ENCODE measurements at places on chromosomes 1 and 21.
A peak's percentile ranks its signal among the peaks of the same experiment; 100 is the strongest.

GRCh38 chr1:54273795-54274163, 73.8 kb downstream of the MRPL37 start:
- no peak for DNase-seq

- no peak for DNase-seq
Measured at GRCh38 chr1:176801514-176802020, 338.6 kb downstream of the PAPPA2 start.

GRCh38 chr1:115838431-115839028, 2.4 kb downstream of the NHLH2 start:
- no peak for DNase-seq

DNA sequence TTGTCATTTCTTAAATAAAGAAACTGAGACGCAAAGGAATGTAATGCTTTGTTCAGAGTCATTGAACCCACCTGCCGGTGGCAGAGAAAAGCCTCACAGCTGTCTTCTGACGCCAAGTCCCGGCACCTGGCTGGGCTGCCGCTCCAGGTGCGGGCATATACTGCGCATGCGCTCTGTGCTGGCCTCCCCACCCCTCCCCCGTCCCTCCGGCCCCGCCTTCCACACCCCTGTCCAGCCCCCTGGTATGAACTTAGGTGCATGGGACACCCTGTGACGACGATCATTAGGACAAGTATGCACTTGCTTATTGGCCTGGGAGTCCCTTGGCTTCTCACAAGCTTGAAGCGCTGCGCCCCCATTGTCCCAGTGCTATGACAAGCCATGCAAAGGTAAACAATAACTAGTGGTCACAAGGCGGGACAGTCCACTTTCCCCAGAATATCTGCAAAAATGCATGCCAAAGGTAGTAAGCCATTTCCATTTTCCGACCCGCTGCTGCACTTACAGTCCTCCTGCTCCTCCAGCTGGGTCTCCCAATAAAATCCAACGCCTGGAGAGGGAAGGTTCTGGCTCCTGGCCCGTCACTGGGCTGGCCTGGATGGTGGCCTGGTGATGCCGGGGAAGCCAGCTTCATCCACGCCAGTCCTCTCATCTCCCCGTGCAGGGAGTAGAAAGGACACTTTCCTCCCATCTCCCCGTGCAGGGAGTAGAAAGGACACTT, 100.4 kb downstream of the PSMG1 start:
- no peak for DNase-seq

DNA sequence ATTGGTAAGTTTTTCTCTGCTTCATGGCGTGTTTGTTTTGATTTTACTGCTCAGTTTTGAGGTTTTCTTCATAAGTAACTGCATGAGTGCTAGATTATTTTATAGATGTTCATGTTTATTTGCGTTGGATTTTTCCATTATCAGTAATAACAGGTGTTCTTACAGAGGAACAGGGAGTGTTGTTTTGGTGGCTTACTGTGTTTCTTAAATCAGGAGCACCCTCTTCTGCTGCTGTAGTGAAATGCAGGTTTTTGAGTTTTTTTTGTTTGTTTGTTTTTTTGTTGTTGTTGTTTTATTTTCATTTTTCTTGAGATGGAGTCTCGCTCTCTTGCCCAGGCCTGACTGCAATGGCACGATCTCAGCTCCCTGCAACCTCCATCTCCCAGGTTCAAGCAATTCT, 32.6 kb downstream of the CTBS start:
- DNase-seq = no peak

DNA sequence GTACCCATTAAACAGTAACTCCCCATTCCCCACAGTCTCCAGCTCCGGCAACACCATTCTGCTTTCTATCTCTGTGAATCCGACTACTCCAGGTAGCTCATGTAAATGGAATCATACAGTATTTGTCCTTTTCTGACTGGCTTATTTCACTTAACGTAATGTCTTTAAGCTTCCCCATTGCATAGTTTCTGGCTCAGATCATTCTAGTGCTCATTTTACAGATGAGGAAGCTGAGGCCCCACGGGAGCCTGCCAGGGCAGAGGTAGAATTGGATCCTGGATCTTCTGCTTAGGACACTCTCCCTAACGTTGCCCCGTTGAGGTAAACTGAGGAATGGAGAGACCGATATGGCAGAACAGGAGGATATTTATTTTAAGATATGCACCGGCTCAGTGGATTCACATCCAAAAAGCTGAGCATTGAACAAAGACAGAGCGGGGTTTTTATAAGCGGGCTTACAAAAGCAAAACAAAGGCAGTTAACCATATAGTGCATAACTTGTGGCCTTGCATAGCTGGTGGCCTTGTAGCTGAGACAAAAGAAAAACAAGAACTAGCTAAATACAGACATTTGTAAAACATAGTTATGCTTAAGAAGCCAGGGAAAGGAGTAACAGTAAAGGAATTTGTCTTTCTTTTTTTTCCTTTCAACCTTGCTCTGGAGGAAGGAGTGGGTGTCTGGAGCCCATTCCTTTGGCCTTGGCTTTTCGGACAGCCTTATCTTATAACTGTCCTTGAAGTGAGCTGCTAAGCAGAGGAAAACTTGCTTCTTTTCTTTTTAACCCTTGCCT, 15.3 kb upstream of the KLHDC8A start:
- no peak for DNase-seq

GRCh38 chr21:44801468-44802395, at the start of gene UBE2G2:
UBE2G2 (minus strand) TSS chr21:44801820; CDS start chr21:44801748, 72 bp downstream.
- DNase-seq = peak; percentile 61

DNA sequence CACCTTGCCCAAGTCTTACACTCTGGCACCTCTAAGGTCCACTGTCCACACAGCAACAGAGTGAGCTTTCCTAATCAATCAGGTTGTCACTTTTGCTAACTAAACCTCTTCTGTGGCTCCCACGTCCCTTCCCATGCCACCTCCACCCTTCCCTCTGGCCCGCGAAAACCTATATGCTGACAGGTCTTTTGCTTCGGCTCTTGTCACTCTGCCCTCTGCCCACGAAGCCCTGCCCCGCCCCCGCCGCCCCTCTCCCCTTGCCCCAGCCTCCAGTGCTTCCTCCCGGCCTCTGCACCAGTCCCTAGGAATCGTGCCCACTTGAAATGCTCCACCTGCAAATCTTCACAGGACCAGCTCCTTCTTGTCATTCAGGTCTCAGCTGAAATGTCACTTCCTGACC, 8.1 kb downstream of the TP53BP2 start:
- no peak for DNase-seq

GRCh38 chr1:72917920-72918319, 635.6 kb upstream of the NEGR1 start:
- DNase-seq = no peak

DNA sequence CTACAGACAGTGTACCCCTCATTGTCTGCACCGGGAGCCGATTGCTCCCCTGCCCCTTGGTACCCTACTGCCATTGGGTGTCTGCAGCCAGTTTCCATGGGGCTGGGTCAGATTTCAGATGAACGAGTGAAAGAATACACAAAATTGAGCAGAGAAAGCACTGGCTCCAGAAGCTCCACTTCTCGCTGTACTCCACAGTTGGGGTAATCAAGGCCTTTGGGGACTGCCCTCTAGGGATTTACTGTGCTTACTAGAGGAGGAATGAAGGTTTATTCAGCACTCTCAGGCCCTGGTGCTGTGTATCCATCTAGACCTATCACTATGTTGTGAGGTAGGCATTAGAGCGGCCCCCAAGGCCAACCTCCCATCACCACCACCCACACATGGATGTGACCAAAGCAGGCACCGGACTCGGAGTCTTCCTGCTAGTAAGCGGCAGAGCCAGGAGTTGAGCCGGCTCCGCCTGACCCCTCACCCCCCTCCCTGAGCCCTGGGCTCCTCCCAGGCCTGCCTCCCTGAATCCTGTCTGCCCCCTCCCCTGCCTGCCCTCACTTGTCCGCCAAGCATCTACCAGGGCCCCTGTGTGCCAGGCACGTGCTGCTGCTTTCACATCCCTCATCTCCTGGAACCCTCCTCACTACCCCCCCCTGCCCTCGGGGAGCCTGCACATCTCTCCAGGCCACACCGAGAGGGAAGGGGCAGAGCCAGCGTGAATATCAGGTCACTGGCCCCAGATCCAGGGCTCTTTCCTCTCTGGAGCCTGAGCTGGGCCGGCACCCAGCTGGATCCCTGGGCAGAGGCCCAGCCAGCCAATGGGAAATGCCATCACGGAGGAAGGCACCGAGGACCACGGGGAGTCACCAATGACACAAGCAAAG, 23.3 kb downstream of the KCNN3 start:
- DNase-seq = no peak

GRCh38 chr1:165907256-165907857, 79.9 kb downstream of the UCK2 start:
- DNase-seq = no peak

DNA sequence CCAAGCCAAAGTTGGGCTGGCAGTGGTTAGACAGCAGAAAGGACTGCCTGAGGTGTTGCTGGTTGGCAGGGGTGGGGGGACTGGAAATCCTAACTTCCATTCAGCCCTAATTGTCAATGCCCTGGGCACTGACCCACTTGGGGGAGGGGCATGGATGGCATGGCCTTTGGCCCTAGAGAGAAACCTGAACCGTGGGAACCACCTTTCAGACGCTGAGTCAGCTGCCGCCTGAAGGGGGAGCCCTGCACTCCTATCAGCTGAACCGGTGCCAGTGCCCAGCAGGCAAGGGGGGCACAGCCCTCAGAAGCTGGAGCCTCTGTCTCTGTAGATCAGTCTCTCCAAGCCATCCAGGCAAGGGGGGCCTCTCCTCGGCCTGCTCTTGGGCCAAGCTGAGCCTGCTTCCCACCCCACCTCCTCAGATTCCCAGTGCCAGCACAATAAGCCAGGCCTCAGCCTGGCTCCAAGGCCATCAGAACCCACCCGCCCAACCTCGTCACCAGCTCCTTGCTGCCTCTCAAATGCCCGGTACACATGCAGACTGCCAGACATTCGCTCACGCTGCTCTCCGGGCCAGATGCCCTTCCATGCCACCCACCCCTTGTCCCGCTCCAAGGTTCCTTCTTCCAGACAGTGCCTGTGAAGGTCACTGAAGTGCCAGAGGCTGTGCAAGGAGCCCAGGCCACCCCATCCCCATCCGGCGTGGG, 11.6 kb downstream of the TINAGL1 start:
- peak; percentile 9 for DNase-seq

DNA sequence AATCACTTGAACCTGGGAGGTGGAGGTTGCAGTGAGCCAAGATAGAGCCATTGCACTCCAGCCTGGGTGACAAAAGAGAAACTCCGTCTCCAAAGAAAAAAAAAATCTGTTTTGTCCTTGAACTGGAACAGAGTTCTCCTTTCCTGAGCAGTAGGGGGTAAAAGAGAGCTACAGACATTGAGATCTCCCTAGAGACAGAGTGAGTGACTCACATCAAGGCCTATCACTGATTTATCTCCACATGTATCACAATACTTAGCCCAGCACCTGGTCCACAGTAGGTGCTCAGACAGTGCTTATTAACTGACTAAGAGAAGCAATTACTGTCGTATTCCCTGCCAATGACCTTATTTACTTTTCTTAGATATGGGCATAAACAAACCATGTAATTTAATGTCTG, 354.1 kb upstream of the C1orf87 start:
- DNase-seq = no peak

DNA sequence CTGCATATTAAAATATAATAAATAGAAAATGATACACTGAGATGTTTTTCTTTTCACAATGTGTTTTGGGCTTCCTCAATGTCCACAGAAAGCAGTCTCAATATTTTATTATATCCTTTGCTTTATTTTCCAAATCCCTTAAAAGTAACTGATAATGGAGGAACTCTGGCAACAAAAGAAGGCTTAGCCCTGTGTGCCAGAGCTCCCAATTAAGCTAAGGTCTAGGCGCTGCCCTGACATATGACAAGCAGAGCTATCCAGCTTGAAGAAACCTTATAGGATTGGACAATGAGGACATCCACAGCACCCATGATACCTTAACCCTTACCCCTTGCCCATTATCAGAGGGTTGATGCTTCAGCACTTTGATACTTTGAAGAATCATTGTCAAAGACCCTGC, 12.9 kb upstream of the SHCBP1L start:
- DNase-seq = no peak

DNA sequence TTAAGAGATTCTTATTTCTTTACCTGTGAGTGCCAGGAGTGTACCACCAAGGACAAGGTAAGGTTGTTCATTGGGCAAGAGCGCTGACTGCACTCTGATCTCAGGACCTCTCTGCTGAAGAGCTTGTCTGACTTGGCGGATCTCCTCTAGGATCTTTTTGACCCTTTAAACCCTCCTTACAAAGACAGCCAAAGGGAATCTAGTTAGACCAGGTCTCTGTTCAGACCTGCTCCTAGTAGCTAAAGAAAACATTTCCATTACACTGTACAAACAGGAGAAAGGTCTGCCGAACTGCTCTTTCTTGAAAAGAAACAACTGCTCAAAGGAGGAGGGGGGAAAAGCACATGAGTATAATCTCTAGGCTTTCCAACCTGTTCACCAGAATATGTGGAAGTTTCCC, 49.3 kb downstream of the SMYD2 start:
- no peak for DNase-seq

- DNase-seq = no peak
Measured at GRCh38 chr1:74504933-74505512, 7.4 kb downstream of the LRRC53 start.

DNA sequence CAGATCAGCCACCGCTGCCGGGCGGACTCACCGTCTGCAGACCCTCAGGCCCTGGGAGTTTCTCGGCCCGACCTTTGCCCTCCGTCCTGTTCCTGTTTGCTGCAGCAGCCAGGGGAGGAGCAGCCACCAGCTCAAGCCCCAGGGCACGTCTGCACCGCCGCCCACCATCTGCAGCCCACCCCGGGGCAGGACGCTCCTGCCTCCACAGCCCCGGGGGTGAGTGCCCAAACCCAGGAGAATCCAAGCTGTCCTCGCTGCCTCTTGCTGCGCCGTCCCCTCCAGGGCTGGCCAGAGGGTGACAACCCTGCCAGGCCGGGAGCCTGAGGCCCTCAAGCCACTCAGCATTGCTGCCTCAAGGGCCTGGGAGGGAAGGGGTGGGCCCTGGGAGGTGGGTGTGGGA, 1.2 kb upstream of the SLC25A34 start:
- DNase-seq = no peak

DNA sequence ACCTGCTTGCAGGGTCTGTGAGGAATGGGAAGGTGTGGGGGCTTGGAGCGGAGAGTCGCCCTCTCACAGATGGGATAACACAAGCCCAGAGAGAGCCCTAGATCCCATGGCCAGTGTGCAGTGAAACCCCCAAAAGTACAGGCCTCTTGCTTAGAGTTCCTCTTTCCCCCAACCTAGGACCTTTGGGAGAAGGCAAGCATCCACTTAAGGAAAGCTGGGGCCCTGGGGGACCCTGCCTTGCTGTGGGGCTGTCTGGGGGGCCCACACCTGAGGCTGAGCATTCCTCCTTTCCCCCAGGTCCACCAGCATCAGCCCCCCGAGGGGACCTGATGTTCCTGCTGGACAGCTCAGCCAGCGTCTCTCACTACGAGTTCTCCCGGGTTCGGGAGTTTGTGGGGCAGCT, 1.1 kb downstream of the VWA1 start:
- DNase-seq = no peak

GRCh38 chr1:181122222-181122621, 33.7 kb downstream of the IER5 start:
- DNase-seq = no peak

- DNase-seq = no peak
Measured at GRCh38 chr1:111556325-111557037, 53.0 kb upstream of the ADORA3 start.

- DNase-seq = no peak
Measured at GRCh38 chr1:77139389-77139788, 79.8 kb downstream of the PIGK start.

- DNase-seq = no peak
Measured at GRCh38 chr1:53454019-53454418, 5.2 kb upstream of the DMRTB1 start.
